CD4-positive, alpha-beta memory T cell (primary cell): ENCODE measurements at places on chromosomes 1 and 21.
A peak's percentile ranks its signal among the peaks of the same experiment; 100 is the strongest.

DNA sequence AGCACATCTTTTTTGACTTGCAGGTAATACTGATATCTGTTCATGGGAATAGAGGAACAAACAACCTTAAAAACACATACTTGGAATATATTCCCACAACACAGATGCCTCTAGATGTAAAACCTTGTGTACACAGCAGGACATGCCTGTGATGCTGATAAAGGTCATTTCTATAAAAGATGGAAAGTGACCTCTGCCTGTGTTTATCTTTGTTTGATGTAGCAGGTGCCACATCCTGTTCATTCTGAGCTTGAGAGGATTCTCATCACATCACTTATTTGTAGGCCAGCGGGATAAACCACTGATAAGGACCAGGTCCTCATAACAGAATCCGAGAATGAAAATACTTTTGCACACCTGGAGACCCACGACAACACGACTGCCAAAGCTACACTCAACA, 133.7 kb downstream of the SMYD2 start:
- DNase-seq, result no peak

DNA sequence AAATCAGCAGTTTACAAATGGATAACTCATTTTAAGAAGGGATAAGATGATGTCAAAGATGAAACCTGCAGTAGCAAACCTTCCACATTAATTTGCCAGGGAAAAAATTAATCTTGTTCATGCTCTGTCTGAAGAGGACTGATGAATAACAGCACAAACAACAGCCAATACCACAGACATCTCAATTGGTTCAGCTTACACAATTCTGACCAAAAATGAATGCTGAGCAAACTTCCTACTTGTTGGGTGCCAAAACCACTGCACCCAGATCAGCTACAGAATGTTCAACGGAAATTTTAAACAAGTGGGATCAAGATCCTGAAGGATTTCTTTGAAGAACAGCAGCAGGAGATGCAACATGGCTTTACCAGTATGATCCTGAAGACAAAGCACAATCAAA, 98.3 kb downstream of the COQ8A start:
- no peak for DNase-seq

DNA sequence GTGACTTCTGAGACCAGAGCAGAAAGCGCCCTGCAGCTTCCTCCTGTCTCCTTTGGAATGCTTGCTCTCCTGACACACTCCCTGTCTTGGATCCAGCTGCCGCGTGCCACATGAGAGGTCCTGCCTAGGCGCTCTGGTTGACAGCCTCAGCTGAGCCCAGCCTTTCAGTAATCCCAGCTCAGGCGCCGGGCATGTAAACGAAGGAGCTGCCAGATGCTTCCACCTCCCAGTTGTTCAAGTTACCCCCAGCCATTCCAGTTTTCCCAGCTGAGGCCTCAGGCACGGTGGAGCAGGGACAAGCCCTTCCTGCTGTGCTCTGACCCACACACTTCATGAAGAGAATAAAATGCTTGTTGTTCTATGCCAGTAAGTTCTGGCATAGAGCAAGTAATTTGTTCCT, 14.3 kb upstream of the CD34 start:
- DNase-seq, result no peak

DNA sequence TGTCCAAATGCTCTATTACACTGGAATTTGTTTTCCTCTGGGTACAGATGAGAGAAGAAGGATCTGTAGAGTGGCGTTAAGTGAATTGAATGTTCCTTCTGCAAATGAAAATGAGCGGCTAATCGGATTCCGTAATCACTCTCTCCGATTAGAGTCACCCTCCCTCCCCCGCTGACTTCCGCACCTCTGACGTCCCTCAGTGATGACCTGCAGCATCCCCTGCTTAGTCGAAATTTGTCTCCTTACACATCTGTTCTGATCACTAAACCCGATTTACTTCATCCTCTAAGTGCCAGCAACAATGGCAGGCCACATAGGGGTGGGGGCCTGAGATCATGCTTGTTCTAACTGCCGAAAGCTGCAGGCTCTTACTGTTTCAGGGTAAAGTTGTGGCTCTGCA, 378.7 kb downstream of the SEC16B start:
- DNase-seq, result no peak

- DNase-seq, result no peak
Observed at GRCh38 chr1:167673265-167673664, 43.2 kb downstream of the RCSD1 start.

DNA sequence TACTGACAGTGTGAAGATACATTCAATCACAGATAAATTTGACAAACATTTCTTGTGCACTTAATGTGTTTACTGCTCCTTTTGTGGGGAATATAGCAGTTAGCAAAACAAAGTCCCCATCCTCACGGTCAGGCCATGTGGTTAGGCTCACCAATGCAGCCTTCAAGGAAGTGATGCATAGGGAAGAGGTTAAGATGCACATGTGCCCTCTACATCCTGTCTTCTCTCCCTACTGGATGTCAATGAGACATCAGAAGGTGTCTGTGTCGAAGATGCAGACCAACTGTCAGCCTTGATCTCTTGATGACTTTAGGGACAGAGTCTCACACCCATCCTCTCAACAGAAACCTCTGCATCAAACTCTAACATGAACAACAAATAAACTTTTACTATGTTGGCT, 78.7 kb downstream of the FH start:
- DNase-seq, result no peak

DNA sequence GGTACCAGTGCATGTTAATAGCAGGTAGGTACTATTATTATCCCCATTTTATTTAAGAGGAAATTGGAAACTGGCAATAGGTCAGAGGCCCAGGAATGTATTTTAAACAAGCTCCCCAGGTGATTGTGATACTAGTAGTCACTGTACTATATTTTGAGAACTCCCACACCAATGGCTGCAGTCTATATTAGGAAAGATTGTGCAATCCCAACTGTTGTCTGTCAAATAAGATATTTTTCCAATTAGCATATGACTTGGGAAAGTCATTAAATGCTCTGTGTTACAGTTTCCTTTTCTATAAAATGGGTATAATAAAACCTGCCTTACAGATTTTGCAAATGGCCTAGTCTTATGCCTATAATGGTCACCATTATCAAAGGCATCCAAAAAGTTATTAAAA, 94.2 kb upstream of the DMRTA2 start:
- DNase-seq, result no peak

GRCh38 chr1:15848143-15848928, 829 bp downstream of the SPEN start:
- peak; percentile 62 for DNase-seq

DNA sequence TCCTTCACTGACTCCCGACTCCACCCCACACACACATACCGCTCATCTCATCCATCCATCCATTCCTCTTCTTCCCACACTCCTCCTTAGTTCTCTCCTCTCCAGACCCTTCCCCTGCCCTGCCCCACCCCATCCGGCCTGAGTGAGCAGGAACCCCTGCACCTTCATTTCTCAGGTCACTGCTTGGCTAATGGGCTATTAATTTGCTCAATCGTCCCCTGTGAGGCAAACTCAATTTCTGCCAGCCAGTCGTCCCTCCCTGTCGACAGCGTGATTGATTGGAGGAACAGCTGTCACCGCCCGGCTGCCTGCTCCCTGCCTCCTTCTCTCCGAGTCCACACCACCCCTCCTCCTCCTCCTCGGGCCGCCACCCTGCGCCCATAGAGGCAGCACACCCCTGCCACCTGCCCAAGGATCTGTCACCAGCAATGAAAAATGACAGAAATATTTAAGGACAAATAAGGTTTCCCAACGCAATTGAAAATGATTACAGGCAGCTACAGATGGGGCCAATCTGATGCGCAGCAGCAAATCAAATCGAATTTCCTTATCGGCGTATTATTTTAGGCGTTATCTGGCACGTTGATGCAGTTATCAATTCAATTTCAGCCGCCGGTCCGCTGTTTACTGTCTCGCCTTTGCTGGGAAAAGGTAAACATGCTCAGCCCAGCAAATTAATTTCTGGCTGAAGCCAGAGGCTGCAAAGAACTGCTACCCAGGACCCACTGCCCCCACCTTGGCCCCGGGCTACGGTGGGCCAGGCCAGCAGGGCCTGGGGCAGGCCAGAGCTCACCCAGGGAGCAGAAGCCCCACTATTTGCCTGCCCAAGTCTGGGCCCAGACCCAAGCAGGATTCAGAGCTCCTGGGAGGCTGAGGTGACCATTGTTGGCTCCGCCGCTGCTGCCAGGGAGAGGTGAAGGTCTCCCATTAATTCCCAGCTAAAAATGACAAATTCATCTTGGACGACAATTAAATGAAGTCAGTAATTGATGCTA, 71.3 kb downstream of the TMEM53 start:
- DNase-seq, result no peak

GRCh38 chr1:40630488-40631223, 34.8 kb downstream of the RIMS3 start:
- no peak for DNase-seq

- DNase-seq, result no peak
Observed at GRCh38 chr1:195030793-195031192, 1577.4 kb downstream of the KCNT2 start.

GRCh38 chr1:109112056-109112651, 1.8 kb upstream of the ELAPOR1 start:
- peak; percentile 30 for DNase-seq

DNA sequence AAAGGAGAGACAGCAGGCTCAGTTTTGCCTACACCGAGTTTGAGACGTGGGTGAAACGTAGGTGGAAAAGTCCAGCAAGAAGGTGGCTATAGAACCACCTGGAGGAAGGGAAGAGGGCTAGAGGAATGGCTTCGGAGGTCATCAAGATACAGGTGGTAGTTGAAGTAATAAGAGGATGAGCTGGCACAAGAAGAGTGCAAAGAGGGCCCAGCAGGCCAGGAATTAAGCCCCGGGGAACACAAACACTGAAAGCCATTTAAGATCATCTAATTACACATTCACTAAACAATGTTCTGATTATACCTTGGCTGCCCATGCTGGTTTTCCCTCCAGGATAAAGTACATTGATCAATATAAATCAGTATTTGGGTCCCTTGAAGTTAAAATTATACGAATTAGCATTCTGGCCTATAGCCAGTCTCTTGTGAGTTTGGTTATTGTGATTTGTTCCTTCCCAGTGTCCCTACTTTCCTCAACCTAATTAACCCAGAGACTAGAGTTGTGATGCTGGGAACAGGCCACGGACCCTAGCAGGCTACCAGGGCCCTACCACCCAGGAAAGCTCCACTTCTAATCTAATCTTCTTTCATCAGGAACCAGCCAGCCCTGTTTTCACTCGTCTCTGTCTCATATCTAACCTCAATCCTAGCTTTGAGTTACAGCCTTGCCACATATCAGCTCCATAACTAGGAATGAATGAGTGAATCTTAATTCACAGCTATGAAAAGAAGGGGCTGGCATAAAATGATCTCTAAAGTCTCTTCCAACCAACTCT, 26.4 kb upstream of the PPP1R15B start:
- DNase-seq, result no peak

GRCh38 chr1:161083748-161084596, 5.4 kb downstream of the NECTIN4 start:
- no peak for DNase-seq

DNA sequence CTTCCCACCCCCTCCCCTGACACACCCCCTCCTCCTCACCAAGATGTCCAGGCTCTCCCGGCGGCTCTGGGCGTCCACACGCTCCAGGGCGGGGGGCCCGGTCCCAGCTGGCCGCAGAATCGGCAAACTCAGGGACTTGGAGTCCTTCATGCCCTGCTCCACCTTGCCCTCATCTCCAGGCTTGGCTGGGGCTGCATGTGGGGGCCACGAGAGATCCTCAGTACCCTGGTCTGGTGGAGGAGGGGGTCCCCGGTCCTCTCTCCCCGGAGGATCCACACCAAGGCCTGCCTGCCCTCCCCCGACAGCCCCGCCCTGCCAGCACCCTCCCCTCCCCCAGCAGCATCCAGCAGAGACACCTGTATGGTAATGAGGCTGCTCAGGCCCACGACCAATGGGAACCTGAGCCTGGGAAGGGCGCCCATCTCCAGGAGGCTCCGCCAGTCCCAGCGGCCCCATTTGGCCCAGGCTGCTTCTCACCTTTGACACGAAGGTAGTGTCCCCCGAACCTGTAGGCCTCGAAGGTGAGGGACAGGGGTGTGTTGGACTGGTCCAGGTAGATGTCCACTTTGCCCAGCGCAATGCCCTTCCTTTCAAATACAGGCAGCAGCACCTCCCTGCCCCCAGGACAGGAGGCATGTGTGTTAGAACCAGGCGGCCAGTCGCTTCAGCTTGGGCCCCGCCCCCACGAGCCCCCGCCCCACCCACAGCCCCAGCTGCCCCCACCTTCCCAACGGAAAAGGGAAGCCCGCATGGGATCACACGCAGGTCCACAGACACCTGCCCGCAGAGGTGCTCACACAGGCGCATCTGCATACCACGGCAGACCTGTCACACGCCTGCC, 8.2 kb upstream of the TNFRSF25 start:
- no peak for DNase-seq

GRCh38 chr1:83746234-83746633, 252.7 kb downstream of the TTLL7 start:
- no peak for DNase-seq

GRCh38 chr1:118302145-118302544, 117.1 kb upstream of the SPAG17 start:
- no peak for DNase-seq

GRCh38 chr1:156522443-156522970, 21.9 kb upstream of the MEF2D start:
- no peak for DNase-seq

GRCh38 chr1:190880352-190880751, 402.7 kb upstream of the BRINP3 start:
- no peak for DNase-seq

DNA sequence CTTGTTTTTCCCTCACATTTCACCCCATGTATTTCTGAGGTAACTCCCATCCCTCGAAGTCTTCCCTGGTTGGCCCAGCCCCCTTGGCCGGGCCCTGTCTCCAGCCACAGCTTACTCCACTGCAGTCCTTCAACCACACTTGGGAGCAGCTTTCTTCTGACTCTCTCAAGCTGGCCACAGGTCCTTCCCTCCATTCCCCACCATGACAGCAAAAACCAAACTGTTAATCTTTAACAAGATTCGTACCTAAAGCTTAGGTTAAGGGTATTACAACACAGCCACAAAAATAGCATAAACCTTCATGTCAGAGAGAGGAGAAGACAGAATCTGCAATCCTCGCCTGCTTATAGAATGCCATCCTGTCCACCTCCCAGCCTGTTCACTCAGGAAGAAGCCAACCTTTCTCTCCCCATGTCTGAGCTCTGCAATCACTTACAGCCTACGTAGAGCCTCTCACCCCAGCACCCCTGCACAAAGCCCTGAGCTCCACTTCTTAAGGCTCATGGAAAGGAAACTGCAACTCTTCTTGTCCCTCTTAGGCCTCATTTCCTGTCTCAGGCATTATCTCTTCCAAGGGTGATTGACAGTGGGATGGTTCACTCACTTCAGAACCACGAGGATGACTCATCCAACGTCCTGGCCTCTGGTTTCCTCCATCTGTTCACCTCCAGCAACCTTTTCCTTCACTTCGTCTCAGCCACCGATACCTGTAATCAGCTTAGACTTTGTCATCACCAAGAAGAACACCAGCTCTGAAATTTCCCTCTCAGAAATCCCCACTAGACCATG, 72.8 kb downstream of the CD2 start:
- DNase-seq, result peak; percentile 84

GRCh38 chr21:28111151-28111619, 881.5 kb downstream of the LTN1 start:
- DNase-seq, result no peak

GRCh38 chr21:42409366-42409765, 5.7 kb downstream of the UBASH3A start:
- DNase-seq, result no peak

GRCh38 chr1:94698356-94698755, 121.8 kb upstream of the SLC44A3 start:
- DNase-seq, result no peak
